ENCODE measurements at places on chromosomes 5 and 9.
A peak's percentile ranks its signal among the peaks of the same experiment; 100 is the strongest.

GRCh38 chr9:119951090-119951489 is 581.9 kb upstream of the BRINP1 start:
- no peak for DNase-seq

- DNase-seq: no peak
Measured at GRCh38 chr9:121652021-121652837, 795 bp downstream of the DAB2IP start.

DNA sequence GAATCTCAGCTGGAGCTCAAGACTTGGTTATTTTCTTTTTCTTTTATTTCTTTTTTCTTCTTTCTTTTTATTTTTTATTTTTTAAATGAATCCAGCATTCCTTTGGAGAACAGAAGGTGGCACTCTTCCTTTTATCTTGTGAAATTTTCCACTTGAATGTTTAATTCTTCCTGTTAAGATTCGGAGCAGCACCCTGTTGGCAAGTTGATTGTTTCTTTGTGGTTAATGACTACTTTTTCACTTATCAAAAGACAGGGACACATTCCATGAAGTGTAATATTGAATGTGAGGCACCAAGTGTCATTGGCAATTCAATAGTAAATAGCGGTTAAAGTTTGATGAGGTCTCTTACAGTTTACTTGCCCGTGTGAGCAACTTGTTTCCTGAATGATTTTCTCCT is 240.5 kb upstream of the CHD1 start:
- DNase-seq: no peak

DNA sequence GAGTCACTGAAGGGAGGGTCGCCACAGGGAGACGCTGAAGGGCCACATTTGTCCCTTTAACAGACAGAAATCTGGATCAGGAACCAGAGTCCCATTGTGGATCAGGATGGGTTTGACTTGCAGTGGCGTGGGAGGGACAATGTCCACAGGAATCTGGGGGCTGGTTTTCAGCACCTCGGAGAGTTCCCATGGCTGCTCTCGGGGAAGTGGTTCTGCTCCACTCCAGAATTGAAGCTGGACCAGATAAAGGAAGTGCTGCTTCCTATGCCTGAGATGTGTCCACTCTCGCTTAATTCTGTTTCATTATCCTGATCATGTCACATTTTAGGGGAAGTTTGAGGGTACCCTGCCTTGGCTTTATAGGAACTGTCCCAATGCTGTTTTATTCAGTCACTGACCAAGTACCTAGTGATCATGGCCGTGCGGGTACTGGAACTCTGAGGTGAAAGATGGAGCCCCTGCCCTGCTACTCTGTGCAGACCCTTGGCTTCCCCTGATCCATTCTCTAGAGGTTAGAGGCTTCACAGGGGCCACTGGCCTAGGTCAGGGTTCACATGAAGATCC is 28.7 kb downstream of the ENHO start:
- DNase-seq: peak; percentile 30

DNA sequence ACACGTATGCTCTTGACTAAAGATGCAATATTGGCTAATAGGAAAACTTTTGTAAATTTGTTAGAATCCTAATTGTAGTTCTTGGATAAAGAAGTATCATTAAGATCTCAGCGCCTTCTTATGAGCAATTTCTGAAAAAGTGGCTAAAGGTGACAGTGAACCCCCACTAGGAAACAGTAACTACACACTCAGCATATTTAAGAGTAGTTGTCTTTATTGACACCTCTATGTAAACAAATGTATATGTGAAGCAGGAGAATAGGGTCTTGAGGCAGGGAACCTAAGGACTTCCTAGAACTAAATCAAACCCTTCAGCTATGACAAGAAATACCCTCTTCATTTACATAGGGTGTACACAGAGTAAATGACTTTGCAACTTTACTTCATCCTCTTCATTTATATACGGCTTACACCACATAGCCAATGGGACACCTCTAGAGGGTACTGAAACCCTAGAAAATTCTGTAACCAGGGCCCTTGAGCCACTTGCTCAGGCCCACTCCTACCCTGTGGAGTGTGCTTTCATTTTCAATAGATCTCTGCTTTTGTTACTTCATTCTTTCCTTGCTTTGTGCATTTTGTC is 2.8 kb downstream of the NIPSNAP3A start:
- DNase-seq: no peak

DNA sequence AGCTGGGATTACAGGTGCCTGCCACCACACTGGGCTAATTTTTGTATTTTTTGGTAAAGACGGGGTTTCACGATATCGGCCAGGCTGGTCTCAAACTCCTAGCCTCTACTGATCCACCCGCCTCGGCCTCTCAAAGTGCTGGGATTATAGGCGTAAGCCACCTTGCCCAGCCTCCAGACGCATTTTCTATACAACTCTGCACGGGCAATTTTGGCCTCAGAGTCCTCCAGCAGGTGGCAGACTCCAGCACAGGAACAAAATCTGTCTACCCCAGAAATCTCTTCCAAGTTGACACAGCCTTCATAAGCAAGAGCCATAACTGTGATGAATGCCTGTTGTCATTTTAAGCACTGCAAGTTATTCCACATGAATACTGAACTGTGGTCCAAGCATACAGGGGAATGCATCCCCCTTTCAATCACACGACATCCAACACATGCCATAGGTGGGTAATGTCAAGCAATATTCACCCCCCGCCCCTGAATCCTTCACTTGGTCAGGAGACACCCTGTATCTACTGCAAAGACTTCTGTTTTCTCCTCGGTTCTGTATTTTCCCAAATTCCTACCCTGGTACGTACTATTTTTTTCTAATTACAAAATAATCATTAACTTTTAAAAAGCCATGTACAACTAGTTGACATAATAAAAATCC is 50.8 kb downstream of the ALDH7A1 start:
- peak; percentile 23 for DNase-seq

DNA sequence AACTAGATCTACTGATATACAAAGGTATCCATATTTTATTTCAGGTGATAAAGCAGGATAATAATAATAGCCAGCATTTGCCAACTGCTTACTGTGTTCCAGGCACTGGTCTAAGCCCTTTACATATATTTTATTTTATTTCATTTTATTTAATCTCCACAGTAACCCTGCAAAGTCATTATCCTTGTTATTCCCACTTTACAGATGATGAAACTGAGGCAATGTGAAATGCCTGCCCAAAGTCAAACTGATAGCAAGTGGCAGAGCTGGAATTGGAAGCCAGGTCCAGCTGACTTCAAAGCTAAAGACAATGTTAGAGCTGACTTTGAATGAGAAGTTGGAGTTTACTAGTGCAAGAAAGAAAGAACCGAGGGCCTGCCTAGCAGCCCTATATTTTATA is 24.8 kb downstream of the MORN5 start:
- no peak for DNase-seq

DNA sequence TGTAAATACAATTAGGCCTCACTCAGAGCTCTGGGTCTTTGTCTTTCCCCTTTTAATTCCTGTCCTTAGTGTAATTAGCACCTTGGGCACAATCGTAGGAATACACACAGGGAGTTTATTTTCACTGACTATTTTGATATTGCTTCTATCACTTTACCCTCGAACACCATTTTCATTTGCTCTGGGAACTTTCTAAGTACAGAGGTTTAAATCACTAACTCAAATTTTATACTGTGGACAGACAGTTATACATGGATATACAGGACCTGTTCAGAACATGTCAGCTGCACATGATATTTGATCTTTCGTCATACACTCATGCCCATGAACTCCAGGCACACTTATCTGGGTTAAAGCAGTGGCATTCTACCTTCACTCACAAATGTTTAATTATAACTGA is 217.8 kb upstream of the TMEM161B start:
- no peak for DNase-seq

GRCh38 chr5:89826938-89827337 is 582.6 kb downstream of the CETN3 start:
- no peak for DNase-seq

GRCh38 chr5:59698207-59699178 is 195.0 kb downstream of the PDE4D start:
- DNase-seq: no peak

DNA sequence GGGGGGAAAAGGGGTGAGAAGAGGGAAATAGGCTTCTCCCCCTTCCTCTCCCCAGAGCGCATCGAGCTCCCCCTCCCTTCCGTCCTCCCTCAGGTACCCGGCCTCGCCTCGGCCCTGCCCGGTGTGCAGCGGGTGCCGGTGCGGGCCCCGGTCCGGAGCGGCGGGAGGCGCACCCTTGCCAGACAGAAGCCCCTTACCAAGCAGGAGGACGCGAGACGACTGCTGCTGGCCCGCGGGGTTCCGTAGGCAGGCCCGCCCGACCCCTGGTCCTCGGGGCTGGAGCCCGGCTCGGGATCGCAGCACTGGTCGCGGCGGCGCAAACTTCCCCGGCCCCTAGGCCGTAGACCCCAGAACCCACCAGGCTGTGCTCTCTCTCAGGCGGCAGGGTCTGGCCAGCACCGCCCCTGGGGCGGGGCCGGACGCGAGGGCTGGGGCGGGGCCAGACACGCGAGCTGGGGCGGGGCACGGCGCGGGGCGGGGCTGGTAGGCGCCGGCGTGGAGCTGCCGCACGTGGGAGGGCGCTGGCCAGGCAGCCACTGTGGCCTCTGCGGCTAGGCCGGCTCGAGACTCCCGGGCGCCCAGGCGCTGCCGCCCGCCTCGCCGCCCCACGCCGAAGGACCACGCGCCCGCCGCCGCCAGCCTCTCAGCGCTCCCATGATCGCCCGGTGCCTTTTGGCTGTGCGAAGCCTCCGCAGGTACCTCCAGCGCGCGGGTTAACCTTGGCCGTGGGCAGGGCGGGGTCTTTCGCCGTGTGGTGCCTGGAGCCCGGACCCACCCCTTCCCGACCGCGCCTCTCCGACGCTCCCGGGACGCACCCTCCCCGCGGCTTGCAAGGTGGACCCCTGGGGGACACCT is at the start of the genes NLN and SGTB:
Gene NLN (plus strand): TSS at position 486 of the 855 bp plus-strand sequence. CDS start 169 bp downstream, at position 655.
Gene SGTB (minus strand): TSS at position 390 of the 855 bp plus-strand sequence. CDS start 1,302 bp downstream, outside the sequence.
- peak; percentile 86 for DNase-seq

Data from CD4-positive, alpha-beta T cell treated with Interleukin-6 for 4 hours (primary cell).